Activated CD4-positive, CD25-positive, alpha-beta regulatory T cell (primary cell): ENCODE measurements at places on chromosomes 3 and 15.

GRCh38 chr3:30122359-30122758 is 484.0 kb upstream of the TGFBR2 start:
- DNase-seq = no peak

DNA sequence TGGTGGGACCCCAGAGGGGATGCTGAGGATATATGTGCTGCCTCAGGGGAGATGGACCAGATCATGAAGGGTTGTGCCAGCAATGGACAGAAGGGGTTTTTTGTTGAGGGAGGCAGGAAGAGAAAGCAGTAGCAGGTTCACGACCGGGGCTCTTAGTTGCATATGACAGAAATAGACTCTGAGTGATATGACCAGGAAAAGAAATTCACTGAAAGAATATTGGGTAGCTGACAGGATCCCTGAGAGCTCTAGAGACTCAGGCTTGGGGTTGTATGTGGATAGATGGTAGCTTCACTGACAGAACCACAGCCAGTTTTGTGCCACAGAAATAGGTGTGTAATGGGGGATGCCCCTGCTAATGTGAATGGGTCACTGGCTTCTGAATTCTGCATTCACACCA is 241.6 kb downstream of the ZNF621 start:
- no peak for DNase-seq

- DNase-seq = no peak
These were observed 77.8 kb upstream of the LPP start for GRCh38 chr3:188076176-188076575.

DNA sequence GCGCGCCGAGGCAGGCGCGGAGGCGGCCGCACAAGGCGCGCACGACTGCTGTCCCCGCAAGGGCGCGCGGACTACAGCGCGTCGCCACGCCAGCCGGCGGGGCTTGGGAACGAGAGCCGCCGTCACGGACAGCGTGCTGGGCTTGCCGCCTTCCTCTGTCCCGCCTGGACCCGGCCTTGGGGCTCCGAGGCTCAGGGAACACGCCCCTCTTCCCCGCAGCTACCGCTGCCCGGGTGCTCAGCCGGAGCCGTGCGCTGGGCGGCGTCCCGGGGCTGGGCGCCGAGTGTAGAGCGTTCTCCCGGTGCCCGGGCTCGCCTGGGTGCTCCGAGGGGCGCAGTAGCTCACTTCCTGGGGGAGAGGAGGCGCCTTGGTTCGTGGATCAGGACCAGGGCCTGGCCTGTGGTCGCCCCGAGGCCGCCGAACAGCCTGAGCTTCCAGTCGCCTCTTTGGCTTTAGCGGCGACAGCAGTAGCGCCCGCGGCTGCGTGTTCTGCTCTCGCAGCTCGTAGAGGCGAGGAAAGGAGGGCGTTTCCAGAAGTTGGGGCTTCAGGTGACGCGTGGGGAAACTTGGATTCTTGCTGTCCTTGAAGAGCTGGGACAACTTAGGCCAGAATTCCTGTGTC is 226.7 kb upstream of the C2CD4B start:
- no peak for DNase-seq

- no peak for DNase-seq
These were observed 22.2 kb upstream of the TXNRD3 start for GRCh38 chr3:126676919-126677705.

GRCh38 chr3:13171704-13172643 is 98.7 kb upstream of the IQSEC1 start:
- DNase-seq = no peak

GRCh38 chr3:23162934-23163333 is 40.2 kb upstream of the UBE2E2 start:
- no peak for DNase-seq

GRCh38 chr3:198028718-198029117 is 68.7 kb downstream of the LMLN start:
- DNase-seq = no peak

GRCh38 chr3:183875411-183875810 is 9.3 kb downstream of the PARL start:
- no peak for DNase-seq

DNA sequence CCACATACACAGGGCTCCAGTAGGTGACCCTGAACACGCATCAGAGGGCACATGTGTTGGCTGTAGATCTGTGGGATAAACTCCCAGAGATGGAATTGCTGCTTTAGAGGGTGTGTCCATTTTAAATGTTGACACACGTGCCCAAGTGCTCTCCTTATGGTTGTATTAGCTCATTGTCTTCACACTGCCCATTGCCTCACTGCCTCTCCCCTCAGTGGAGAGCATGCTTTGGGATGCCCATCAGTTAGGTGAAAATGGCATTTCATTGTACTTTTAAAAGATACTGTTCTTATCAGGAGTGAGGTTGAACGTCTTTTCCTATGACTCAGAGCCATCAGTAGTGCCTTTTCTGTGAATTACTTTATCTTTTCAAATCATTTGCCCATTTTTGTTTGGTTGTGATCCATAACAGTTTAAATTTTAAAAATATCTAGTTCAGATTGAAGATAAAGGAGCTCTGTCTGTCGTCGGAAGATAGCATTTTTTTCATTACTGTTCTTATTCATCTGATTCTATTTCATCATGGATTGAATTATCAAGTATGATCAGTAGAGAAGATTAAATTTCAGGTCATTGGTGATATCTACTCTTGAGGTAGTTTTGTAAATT is 120.7 kb downstream of the CHDH start:
- no peak for DNase-seq

DNA sequence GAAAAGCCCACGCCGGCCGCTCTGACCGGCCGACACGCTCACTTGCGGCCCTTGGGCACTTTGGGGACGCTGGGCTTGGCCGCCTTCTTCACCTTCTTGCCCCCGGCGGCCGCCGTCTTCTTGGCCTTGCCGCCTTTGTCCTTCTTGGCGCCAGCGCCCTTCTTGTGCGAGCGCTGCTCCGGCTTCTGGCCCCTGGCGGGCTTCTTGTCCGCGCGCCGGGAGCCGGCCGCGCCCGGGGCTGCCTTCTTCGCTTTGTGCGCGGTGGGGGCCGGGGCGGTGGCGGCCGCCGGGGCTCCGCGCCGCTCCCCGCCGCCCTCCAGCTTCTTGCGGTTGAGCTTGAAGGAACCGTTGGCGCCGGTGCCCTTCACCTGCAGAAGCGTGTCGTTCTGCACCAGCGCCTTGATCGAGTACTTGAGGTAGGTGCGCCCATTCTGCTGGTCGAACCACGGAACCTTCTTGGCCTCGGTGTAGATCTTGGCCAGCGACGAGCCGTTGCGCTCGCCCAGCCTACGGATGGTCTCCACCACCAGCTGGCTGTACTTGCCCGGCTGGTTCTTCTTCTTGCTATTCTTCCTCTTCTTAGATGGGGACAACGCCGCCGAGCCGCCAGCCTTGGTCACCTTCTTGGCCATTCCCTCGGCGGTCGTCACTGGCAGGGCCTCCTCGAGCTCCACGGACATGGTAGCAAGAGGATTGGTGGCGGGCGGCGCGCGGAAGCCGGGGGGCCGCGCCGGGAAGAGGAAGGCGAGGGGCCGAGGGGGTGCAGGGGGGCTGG is 36.7 kb downstream of the HMCES start:
- DNase-seq = no peak

- no peak for DNase-seq
These were observed 278.8 kb downstream of the FOXP1 start for GRCh38 chr3:71304684-71305083.

- DNase-seq = peak; percentile 48
These were observed 13.1 kb downstream of the FBXL22 start for GRCh38 chr15:63610209-63610841.

DNA sequence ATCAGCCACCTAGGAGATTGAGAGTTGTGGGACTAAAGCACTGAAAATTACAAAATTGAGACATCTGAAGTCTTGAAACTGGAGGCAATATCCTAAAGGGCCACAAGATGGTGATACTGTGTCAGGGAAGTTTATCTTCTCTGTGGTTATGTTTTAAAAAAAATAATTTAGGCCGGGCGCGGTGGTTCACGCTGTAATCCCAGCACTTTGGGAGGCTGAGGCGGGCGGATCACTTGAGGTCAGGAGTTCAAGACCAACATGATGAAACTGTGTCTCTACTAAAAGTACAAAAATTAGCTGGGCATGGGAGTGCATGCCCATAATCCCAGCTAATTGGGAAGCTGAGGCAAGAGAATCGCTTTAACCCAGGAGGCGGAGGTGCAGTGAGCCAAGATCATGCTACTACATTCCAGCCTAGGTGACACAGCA is 17.9 kb upstream of the NIT2 start:
- no peak for DNase-seq

- DNase-seq = no peak
These were observed 283.8 kb upstream of the NR2F2 start for GRCh38 chr15:96046620-96047240.

DNA sequence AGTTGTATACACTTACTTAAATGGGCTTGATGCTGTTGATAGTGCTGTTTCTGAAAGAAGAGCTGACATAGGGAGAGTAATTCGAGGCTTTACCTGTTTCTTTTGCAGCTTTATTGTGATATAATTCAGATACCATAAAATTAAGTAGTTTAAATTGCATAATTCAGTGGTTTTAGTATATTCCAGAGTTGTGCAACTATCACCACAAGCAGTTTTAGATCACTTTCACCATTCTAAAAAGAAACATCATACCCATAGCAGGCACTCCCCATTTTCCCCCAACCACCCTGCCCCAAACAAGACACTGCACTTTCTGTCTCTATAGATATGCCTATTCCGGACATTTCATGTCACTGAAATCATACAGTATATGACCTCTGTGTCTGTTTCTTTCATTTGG is 98.5 kb downstream of the MTHFS start:
- DNase-seq = no peak

DNA sequence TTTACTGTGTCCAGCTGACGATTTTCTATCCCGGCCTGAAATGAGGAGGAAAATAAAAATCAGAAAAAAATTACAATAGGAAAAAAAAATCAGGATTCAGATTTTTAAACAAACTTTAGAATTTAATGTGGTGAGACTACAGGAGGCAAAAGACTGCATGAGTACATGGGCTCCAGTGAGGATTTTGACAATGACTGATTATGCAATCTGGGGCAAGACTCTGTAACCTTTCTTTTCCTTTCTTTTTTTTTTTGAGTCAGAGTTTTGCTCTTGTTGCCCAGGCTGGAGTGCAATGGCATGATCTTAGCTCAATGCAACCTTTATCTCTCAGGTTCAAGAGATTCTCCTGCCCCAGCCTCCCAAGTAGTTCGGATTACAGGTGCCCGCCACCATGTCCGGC is 29.9 kb downstream of the SPG11 start:
- DNase-seq = no peak

- no peak for DNase-seq
These were observed 14.1 kb downstream of the LACTB start for GRCh38 chr15:63135804-63136203.

DNA sequence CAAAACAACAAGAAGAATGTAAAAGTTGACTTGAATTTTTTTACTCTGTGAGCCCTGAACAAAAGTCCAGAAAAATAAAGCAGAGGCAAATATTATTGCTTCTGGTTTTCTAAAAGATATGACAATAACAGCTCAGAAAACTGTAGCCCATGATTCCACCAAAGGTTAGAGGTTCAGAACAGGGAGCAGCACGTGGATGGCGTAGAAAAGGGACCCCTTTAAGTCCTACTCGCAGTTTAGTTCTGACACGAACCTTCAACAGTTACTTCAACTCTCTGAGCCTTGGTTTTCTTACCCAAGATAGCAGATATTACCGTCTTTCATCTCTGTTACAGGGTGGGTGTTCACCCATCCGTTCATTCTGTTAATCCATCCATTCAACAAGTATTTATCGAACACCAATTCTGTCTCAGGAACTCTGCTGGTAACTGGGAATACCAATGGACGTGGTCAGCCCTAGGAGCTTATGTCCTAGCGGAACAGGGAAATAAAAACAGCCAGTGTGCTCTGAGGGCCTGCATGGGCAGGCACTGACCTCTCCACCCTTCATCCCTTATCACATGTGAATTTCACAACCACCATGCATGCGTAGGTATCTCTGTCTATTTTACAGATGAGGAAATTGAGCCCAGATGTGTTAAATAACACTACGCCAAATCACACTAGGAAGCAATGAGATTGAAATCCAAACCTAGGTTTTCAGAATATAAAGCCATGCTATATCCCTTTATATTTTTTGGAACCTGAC is 274.2 kb upstream of the ICE2 start:
- DNase-seq = no peak

DNA sequence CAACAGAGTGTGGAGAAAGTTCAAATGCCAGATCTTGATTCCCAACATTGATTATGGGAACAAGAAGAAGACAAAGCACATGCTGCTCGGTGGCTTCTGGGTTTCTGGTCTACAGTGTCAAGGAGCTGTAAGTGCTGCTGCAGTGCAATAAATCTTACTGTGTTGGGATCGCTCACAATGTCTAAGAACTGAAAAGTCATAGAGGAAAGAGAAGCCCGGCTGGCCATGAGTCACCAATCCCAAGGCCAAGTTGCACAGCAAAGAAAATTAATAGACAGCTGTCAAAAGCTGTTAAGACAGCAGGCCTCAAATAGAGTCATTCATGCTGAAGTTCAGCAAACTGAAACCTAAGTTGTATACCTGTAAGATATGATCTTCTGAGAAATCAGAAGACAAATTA is 33.2 kb upstream of the SPPL2A start:
- no peak for DNase-seq

- DNase-seq = no peak
These were observed 42.3 kb downstream of the RAB27A start for GRCh38 chr15:55247311-55247710.

DNA sequence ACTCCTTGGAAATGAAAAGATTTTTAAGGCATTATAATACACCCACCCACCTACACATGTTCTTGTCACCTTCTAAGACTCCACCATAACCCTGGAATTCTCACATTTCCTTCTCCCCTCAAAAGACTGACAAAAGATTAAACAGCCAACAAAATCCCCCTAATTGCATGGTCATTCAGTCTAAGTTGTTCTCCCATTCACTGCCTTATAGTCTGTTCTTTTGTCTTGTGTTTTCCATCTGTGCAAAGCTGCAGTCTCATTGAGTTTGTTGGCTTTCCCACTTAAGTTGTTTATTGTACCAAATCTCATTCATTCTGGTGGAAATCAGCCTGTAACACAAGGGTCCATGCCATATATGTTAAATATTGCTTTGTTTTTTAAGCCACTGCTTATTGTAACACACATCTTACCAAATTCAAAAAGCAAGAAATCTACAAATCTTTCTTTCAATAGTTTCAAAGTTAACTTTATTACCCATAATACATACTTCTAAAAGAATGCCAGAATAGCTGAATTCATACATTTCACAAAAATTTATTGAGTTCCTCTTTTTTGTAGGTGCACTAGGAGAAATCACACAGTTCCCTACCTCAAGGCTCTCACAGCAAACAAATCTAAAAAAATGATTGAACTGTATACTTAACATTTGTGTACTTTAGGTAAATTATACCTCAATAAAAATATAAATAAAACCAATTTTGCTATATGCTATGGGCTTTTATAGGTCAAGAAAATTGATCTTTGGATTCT is 2.4 kb upstream of the RCN2 start:
- no peak for DNase-seq

GRCh38 chr15:64004056-64004455 is 42.2 kb downstream of the DAPK2 start:
- DNase-seq = no peak
